ENCODE measurements at places on chromosomes 4 and X.

- no peak for DNase-seq
These were observed 34.1 kb downstream of the PLS3 start for GRCh38 chrX:115595049-115595448.

DNA sequence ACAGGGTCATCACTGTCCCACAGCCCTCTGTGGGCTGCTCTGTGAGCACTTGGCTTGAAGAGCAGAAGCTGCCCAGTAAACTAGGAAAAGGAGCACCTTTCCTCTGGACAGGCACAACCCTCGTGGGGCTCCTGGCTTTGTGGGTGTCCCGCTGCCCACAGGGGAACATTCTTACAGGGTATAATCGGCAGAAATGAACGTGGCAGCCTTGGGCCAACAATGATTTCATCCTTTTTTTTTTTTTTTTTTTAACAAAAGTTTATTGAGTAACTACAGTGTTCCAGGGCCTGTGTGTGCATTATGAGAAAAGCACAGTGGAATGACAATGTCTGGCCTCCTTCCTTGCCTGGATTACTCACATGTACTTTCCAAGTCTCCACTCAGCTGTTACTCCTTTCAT is 197.2 kb downstream of the PDGFC start:
- DNase-seq: no peak

GRCh38 chrX:119028733-119029330 is 44.0 kb upstream of the CT47C1 start:
- DNase-seq: no peak

- no peak for DNase-seq
These were observed 95.9 kb upstream of the STX18 start for GRCh38 chr4:4637710-4638109.

DNA sequence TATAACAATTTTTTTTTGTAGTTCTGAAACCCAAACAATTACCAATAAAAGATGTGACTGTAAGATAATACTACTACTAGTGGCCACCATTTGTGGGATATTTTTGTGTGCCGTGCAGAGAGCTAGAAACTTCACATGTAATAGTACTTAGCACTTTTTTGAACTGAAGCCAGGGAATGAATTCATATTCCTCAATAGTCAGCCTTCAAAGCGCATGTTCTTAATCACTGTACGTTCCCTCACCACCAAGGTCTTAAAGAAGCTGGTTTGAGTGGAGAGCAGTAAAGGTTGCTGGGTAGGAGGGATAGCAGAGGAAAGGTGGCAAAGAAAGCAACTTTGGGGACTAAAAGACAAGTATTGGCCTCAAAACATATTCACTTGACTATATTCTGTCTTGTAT is 9.6 kb upstream of the RUFY3 start:
- DNase-seq: no peak

- DNase-seq: no peak
These were observed 108.1 kb upstream of the PAQR3 start for GRCh38 chr4:79047316-79047715.

DNA sequence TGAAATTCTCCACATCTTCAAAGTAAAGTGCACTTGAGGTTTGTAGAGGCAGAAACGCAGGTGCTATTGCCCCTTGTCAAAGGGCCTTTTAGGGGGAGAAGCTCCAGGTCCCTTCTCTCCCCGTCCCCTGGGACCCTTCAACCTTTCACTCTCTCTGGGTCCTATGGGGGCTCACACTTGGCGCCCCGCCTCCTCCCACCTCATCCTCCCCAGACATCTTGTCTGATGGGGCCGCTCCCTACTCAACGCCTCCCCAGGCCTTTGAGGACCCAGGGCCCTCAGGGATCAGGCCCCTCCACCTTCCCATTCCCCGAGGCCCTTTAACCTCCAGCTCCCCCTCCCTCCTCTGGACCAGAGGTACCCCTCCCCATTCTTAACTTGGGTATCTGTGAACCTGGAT is 1.3 kb upstream of the HTRA3 start:
- DNase-seq: no peak

Measured in activated B cell treated with CpG ODN at 0.5 μM for 24 hours (primary cell).